ENCODE measurements at places on chromosomes 12 and 14.

DNA sequence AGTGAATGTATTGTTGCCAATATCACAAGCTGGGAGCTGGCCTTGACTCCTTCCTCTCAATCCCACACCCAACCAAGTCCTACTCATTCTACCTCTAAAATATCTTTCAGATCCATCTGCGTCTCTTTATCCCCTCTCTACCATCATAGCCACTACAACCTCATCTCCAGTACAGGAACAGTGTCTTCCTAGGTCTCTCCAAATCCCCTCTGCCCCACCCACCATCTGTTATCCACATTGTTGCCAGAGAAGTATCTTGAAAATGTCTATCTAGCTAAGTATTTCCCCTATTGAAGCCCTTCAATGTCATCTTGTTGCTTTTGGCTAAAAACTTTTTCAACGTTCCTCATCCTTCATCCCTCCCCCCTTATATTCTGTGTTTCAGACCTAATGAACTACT, 244.7 kb downstream of the C12orf75 start:
- DNase-seq = no peak

- DNase-seq = no peak
Observed at GRCh38 chr12:95173392-95174251, 43.6 kb downstream of the FGD6 start.

DNA sequence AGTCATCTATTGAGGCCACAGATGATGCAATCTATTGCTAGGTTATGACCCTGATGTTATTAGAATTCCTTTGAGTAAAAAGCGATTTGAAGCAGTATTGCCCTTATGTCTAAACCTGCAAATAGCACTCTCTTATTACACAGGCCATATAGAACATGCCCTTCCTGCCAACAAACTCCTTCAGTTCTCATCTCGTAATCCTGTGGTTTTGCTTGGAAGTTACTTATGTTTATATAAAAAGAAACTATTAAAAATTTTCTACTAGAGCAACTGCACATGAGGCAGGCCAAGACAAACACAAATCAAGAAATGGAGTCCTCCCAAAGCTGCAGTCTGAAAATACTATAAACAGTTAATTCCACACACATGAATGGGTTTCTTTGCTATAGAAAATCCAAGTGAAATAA, 1200.2 kb downstream of the LRFN5 start:
- no peak for DNase-seq

- DNase-seq = no peak
Observed at GRCh38 chr14:51789596-51789995, 70.8 kb upstream of the GNG2 start.

GRCh38 chr12:120978296-120979219, at the start of gene HNF1A:
Gene HNF1A, plus strand, starts transcription at chr12:120978543. Its CDS starts 226 bp downstream, at chr12:120978769.
- no peak for DNase-seq

- no peak for DNase-seq
Observed at GRCh38 chr12:7351177-7351576, 47.3 kb downstream of the ACSM4 start.

GRCh38 chr12:64824500-64825142, at the start of gene TBC1D30:
Gene TBC1D30, plus strand, starts transcription at chr12:64824647. Its CDS starts 233 bp downstream, at chr12:64824880.
- DNase-seq = no peak

DNA sequence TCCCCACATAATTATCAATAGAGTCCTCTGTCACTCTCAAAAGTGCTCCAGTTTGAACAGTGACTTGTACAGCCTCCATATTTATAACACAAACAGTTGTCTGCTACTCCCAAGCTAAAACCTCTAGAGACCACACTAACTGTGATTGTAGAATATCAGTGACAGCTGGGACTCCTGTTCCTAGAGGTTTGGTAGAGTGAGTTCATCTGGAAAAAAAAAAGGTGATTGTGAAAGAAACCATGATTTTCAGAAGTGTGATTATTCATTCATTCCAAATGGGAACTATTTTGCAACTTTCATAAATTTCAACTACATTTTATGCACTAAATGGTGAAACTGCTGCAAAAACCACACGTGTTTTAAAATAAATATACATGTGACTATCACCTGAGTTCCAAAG, 128.0 kb upstream of the PLXNC1 start:
- no peak for DNase-seq

GRCh38 chr12:57629897-57630471, 3.0 kb downstream of the B4GALNT1 start:
- no peak for DNase-seq

- DNase-seq = no peak
Observed at GRCh38 chr12:55972042-55972441, 1.8 kb upstream of the RAB5B start.

DNA sequence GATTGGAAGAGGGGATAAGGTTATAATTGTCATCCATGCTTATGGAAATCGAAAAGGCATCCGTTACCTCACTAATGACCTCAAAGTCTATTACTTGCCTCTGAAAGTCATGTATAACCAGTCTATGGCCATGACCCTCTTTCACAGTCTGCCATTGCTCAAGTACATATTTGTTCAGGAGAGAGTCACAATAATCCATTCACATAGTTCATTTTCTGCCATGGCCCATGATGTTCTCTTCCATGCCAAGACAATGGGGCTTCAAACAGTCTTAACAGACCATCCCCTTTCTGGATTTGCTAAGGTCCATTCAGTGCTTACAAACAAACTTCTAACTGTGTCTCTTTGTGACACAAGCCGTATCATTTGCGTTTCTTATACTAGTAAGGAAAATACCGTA, 5.4 kb downstream of the GAS2L3 start:
- DNase-seq = no peak

- no peak for DNase-seq
Observed at GRCh38 chr14:51877810-51878209, 17.4 kb downstream of the GNG2 start.

DNA sequence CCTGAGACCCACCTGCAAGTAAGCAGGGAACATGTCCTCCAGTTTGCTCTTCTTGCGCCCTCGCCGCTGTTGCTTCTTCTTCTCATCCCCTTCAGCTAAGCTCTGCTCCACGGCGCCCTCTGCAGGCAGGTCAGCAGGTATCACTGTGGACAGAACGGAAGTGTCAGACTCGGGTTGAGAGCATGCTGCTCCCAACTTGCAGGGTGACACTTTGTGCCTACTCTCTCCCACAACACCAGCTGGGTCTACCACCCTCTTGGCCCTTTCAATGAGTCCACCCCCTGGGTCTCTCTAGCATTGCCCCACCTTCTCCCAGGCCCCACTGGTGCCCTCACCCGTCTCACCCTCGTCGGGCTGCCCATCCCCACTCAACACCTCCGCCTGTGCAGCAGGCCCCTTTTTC, 16.7 kb downstream of the KMT2D start:
- no peak for DNase-seq

DNA sequence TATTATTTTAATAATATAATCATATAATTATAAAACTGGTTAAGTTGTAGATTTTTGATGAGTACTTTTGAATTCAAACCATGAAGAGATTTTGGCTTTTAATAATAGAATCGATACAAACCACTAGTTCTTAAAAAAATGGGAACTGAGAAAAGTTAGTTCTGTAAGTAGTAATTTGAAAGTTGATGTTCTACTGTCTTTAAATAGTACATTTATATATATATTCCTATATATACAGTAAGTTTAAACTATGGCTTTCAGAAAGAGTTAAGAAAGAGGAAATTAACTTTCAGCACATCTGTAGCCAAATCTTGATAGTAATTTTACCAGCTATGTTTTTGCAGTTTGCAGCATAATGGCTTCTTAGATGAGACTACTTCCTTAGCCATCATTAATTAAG, 7.8 kb downstream of the LRRK2 start:
- no peak for DNase-seq

GRCh38 chr14:89853936-89854693, 100.4 kb downstream of the EFCAB11 start:
- no peak for DNase-seq

DNA sequence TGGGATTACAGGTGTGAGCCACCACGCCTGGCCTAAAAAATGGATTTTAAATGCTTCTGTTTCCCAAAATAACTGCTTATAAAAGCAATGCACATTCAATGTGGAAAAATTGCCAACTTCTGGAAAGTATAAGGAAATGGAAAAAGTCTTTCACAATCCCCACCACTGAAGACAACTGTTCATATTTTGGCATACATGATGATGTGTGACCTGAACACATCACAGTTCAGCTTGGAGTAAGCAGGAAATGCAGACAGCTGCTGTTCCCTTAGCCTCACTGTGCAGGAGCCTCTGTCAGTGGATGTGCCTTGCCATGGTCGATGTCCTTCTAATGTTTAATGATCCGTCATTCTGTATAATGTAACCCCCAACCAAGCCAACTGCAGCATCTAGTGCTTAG, 5.2 kb downstream of the MTERF2 start:
- no peak for DNase-seq

DNA sequence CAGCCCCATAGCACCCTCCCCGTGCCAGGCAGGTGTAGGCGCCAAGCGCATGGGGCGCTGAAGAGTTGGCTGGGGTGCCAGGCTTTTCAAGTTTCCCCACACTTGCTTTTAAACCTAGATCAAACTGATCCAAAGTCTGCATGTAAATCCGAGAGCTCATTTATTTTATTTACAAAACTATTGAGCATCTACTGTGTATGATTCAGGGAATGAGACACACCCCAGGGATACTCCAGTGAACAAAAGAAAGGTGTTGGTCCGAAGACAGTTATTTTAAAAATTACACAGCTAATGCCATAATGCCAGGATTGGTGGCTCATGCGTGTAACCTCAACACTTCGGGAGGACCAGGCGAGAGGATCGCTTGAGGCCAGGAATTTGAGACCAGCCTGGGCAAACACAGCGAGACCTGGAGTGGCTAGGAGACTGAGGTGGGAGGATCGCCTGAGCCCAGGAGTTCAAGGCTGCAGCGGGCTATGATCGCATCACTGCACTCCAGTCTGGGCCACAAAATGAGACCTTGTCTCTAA, 780 bp upstream of the SLC41A2 start:
- peak; percentile 24 for DNase-seq

GRCh38 chr14:67541448-67542387, 8.6 kb downstream of the PLEKHH1 start:
- DNase-seq = no peak

- DNase-seq = no peak
Observed at GRCh38 chr12:108629824-108630476, 3.7 kb downstream of the SELPLG start.

GRCh38 chr12:7984900-7985299, 47.6 kb upstream of the FOXJ2 start:
- DNase-seq = no peak

GRCh38 chr12:129520739-129521138, 383.1 kb downstream of the TMEM132D start:
- DNase-seq = no peak

- peak; percentile 40 for DNase-seq
Observed at GRCh38 chr12:117850048-117850447, 118.7 kb downstream of the KSR2 start.

DNA sequence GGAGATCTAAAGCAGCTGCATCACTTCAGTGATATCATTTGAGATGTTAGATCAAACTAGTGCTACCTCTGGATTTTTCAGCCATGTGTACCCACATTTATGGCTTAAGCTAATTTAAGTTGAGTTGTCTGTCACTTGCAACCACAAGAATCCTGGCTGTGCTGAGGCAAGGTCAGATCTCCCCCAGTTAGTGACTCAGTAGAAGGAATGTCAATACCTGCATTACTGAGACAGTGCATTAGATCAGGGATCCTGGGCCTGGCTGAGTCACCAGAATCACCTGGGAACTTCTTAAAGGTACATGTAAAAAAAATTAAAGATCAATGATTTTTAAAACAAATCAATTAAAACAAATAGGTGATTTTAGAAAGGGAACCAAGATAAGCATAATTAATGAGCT, 84.6 kb upstream of the GRIN2B start:
- DNase-seq = no peak

- peak; percentile 36 for DNase-seq
Observed at GRCh38 chr12:93813972-93814821, 137.0 kb downstream of the CRADD start.

DNA sequence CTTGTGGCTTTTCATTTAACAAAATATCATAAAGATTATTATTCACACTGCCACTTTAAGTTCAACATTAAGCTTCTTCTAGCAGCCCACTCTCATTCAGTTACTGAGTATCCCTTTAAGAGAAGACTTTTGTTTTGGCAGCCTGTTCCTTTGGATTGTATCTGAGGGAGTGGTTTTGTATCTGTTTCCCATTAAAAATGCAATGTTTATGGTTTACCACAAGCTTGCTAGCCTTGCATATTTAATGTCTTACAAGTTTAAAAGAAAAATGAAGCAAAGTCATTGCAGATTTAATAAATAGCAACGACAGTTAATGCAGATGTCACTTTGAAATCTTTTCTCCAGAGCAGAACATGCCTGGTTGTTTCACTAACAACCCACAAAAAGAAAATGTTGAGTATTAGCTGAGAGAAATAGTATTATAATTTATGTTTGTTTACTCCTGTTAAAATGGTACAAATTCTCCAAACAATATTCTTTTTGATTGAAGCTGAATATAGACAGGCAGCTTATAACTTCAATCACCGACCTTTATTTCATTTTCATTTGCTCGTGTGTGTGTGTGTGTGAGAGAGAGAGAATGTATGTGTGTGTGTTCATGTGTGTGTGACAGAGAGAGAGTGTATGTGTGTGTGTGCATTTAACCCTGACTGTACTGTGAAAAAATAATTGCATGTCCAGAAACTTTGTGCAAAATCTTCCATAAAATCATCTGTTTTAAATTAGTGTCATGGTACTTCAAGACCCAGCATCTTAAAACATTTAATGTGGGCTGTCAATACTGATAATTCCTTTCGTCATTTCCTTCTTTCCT, 1.8 kb downstream of the DCN start:
- no peak for DNase-seq

- DNase-seq = peak; percentile 15
Observed at GRCh38 chr12:119679081-119679480, 11.1 kb downstream of the PRKAB1 start.

Measured in NCI-H2029 treated with DMSO at 0.1 percent for 48 hours (cell line).